ENCODE measurements at places on chromosomes 13 and 19.
A peak's percentile ranks its signal among the peaks of the same experiment; 100 is the strongest.

DNA sequence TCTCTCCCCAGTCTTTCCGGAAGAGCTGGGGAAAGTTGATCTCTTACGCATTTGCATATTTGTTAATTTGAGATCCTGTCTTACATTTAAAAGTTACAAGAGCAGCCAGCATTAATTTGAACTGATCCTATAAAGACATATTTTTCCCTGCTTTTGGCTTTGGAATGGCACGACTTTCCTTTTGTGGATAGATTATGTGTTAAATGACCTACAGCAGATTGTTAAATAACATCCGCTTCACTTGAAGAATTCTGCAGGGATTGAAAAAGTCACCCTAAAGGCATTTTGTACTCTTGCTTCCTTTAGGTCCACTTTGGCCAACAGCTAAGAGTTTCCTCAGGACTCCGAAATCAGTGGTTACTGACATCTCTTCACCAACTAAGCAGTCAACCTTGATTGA is 334.0 kb downstream of the TBC1D4 start:
- no peak for DNase-seq

- DNase-seq, result no peak
Measured at GRCh38 chr13:45788011-45788410, 63.5 kb downstream of the SIAH3 start.

DNA sequence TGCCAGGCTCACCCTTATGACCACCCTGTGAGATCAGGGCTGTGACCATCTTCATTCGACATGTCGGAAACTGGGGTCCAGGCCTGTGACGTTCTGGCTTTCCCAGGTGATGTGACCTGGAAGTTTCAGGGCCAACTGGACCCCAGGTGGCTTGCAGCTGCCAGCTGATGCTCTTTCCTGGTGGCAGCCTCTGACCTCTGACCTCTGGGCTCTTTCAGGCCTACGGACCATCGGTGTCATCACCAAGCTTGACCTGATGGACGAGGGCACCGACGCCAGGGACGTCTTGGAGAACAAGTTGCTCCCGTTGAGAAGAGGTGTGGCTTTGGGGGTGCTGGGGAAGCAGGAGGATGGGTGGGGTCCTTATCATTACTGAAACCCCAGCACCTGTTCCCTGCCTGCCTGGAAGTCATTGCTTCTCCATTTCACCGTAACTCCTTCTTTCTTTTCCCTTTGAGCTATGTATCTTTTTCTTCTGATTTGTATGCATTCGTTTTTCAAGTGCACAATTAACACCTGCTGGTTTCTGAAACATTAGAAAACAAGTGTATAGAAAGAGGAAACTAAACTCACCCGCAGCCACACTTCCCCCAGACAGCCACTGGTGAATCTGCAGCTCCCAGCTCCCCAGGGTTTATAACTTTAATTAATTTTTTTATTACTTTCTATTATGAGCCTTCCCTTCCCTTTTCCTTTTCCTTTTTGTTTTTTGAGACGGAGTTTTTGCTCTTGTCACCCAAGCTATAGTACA is 58.9 kb downstream of the TMED1 start:
- no peak for DNase-seq

DNA sequence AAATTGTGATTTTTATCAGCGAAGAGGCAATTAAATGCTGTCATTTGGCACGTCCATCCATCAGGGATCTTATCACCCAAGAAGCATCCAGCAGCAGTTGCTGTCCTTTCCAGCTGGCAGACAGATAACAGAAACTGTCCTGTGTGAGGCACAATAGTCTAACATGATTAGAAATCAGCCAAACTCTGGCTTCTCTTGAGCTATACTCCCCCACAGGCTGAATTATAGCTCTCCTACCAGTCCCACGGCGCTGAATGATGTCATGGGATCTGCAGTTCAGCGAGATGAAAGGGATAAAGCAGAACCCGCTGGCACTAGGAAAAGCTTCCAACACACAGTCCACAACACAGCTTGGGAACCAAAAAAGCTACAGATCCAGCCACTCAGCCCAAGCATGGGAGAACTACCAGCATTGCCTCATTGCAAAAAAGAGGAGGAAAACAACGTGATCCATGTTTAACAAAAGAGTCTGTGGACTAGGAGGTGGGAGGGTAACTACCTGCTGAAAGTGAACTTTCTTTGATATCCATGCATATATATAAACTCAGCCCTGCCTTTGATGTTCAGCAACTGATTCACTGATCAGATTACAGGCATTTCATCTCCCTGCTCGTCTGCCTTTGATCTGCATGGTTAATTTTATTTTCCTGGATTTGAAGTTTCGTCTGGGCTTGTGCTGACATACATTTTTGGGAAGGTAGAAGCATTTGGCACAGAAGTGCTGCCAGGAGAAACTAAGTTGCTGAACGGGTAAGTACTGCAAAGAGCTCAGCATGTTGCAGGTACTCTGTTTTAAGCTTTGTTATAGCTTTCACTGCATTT is at the start of gene TNFRSF19:
TNFRSF19 (plus strand) TSS at position 314 of the 822 bp plus-strand sequence. CDS start 19,772 bp downstream, outside the sequence.
- no peak for DNase-seq

- no peak for DNase-seq
Measured at GRCh38 chr13:89029062-89029461, 1357.9 kb downstream of the SLITRK5 start.

GRCh38 chr13:31982540-31982939 is 49.0 kb upstream of the FRY start:
- DNase-seq, result peak; percentile 81

- DNase-seq, result no peak
Measured at GRCh38 chr13:111513766-111514609, 193.5 kb downstream of the TEX29 start.

GRCh38 chr13:102799426-102800144 is 666 bp downstream of the BIVM start:
- no peak for DNase-seq

GRCh38 chr13:68066879-68067513 is 836.9 kb upstream of the PCDH9 start:
- DNase-seq, result no peak

DNA sequence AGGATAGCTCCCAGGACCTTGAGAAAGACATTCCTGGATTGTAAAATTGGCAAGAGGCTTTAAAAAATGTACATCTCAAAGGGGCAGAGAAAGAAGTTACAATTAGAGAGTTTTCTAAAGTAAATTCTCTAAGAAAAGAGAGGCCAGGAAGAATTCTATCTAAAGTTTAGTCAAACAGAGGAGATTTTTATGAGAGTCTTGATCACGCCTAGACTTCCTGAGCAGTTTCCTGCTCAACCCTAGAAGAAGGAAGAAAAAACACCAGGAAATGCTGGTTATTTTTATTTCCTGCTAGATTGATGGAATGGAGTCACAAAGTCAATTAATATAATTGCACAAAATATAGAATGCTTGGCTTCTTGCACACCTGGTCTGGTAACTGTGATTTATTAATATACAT is 269.1 kb downstream of the PCDH20 start:
- no peak for DNase-seq

GRCh38 chr19:14138576-14139265 is 2.3 kb upstream of the ASF1B start:
- no peak for DNase-seq

- DNase-seq, result no peak
Measured at GRCh38 chr19:11554160-11554559, 4.9 kb downstream of the ELOF1 start.

- no peak for DNase-seq
Measured at GRCh38 chr19:17074634-17075034, 618 bp downstream of the HAUS8 start.

GRCh38 chr19:18730885-18731513 is 47.5 kb downstream of the CRTC1 start:
- DNase-seq, result peak; percentile 28

- DNase-seq, result no peak
Measured at GRCh38 chr19:5214371-5214770, 126.2 kb downstream of the PTPRS start.

- DNase-seq, result peak; percentile 95
Measured at GRCh38 chr19:2270423-2271233, 11.3 kb downstream of the PEAK3 start.

- DNase-seq, result no peak
Measured at GRCh38 chr13:46578590-46578975, 25.6 kb downstream of the LRCH1 start.

- no peak for DNase-seq
Measured at GRCh38 chr13:53507741-53508140, 479.1 kb downstream of the OLFM4 start.

GRCh38 chr19:14616407-14616806 is 33.5 kb downstream of the CLEC17A start:
- no peak for DNase-seq

GRCh38 chr13:113739527-113740285 is 19.3 kb upstream of the TMEM255B start:
- DNase-seq, result peak; percentile 45

DNA sequence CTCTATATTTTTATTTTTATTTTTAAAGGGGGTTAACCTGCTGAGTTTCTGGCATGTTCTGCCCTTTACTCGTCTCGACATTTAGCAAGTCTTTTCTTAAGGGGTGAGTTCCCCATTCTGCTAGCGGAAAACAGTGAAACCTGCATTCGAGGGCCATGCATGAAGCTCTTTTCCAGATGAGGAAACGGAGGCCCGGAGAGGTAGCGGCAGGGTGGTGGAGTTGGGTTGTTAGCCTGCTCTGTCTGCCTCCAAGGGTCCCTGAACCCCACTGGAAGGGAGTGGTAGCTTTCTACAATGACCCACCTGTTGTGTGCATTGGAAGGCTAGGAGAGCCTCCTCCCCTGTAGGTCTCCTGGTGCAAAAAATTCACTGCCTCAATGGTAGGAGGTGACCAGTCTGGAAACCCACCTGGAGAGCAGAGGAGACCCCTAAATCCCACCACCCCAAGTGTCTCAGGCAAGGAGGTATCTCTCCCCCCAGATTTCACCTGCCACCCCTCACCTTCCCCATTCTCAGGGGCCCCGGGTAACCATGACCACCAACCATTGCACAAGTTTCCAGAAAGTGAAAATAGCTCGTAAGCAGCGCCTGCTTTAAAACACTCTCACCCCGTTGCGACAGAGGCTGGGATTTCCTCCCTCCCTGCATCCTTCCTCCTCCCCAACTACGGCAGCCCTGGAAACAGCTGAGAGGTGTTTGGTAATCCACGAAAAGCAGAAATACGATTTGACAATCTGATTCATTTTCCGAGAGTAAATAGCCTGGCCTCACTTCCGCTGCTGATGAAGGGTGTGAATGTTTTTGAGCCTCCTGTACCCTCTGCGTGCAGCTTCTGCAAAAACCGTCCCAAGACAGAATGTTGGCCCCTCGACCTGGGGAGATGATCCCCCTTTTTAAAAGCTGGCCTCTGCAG is 3.5 kb downstream of the KLF2 start:
- peak; percentile 88 for DNase-seq

- DNase-seq, result no peak
Measured at GRCh38 chr19:49786376-49786820, 19.6 kb downstream of the AP2A1 start.

- DNase-seq, result peak; percentile 99
Measured at GRCh38 chr19:7069042-7069903, at the start of gene ZNF557. ZNF557 (plus strand) TSS chr19:7069703; CDS start chr19:7075075, 5,372 bp downstream.

DNA sequence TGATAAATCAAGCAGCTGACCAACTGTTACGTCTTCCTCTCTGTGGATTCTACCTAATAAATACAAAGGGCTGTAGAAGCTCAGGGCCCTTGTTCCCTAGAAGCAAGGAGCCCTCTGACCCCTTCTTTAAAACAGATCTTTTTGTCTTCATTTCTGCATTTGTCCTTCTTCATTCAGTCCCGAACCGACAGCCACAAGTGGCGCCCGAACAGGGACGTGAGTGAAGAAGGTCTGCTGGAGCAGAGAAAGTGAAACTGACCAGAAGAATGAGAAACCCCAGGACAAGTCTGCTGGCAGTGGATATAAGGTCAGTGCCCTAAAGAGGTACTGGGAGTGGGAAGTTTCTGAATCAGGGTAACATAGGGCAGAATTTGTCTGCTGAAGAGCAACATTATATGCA is 13.1 kb downstream of the ZNF773 start:
- no peak for DNase-seq

DNA sequence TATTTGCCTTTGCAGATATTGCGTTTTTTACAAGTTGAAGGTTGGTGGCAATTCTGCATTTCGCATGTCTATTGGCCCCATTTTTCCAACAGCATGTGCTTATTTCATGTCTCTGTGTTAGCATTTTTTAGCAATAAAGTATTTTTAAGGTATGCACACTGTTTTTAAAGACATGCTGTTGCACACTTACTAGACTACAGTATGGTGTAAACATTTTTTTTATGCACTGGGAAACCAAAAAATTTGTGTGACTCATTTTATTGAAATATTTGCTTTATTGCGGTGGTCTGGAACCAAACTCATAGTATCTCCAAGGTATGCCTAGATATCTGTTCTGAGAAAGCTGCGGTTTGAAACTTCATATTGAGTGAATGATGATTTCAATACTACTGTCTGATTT is 55.4 kb upstream of the RNF113B start:
- DNase-seq, result no peak

GRCh38 chr13:35164324-35164932 is 222.4 kb downstream of the NBEA start:
- no peak for DNase-seq

- DNase-seq, result no peak
Measured at GRCh38 chr13:49561062-49561410, 24.3 kb downstream of the RCBTB1 start.

DNA sequence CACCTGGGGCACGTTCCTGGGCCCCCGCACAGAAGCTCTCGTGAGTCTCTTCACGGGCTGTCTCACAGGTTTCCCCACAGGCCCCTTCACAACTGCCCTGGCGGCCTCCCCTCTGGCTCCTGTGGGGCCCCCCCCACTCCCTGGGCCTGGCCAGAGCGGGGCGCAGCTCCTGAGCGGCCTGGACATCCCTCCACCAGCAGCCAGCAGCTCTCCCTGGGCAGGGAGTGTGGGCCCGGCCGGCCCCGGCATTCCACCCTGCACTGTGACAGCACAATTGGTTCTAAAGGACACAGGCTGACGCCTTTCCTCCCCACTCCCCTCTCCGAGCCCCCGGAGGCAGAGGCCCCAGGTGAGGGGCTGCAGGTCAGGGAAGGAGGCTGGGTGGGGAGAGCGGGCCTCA is 9.5 kb upstream of the TIMM13 start:
- DNase-seq, result no peak

- no peak for DNase-seq
Measured at GRCh38 chr19:51548213-51548651, 16.8 kb upstream of the SIGLEC6 start.

DNA sequence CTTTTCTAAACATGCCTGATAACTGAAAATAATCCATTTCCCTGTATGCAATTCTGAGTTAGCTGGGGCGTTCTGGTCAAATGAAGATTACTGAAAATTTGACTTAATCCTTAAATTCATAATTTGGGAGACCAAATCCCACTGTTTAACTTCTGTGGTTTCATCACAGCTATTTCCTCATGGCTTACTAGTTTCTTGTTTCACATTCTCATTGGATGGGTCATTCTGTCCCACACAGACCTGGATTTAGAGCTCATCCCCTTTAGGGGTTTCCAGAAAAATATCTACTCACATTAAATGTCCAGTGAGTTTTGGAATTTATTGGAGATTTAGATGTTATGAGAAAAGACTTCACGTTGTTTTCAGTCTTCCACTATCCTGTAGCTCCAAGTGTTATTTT is 709.3 kb upstream of the KLHL1 start:
- DNase-seq, result no peak

All from Right ventricle myocardium inferior (tissue), 1 donor.